ENCODE measurements at places on chromosomes 12 and 14.

- no peak for DNase-seq
Observed at GRCh38 chr14:35678403-35679028, 130.6 kb downstream of the RALGAPA1 start.

- no peak for DNase-seq
Observed at GRCh38 chr14:32480337-32480736, 151.2 kb downstream of the AKAP6 start.

- DNase-seq = no peak
Observed at GRCh38 chr12:77122236-77122635, 56.9 kb upstream of the E2F7 start.

GRCh38 chr12:119589097-119589496, 4.5 kb upstream of the TMEM233 start:
- no peak for DNase-seq

DNA sequence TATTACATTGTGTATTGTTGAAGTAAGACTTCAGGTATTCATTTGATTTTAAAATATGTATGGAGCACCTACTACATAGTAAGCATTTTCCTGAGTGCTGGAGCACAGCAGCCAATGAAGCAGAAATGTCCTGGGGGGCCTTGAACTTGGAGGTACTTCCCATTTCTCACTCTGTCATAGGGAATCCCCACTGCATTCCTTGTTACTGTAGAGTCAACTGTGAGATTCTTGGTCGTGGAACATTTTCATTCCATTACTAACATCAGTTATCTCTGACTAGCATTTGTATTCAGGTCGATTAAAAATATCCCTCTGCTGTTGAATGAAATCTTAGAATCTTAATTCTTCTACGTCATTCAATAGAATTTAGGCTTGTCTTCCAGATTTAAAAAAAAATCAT, 66.7 kb downstream of the PDE3A start:
- no peak for DNase-seq

DNA sequence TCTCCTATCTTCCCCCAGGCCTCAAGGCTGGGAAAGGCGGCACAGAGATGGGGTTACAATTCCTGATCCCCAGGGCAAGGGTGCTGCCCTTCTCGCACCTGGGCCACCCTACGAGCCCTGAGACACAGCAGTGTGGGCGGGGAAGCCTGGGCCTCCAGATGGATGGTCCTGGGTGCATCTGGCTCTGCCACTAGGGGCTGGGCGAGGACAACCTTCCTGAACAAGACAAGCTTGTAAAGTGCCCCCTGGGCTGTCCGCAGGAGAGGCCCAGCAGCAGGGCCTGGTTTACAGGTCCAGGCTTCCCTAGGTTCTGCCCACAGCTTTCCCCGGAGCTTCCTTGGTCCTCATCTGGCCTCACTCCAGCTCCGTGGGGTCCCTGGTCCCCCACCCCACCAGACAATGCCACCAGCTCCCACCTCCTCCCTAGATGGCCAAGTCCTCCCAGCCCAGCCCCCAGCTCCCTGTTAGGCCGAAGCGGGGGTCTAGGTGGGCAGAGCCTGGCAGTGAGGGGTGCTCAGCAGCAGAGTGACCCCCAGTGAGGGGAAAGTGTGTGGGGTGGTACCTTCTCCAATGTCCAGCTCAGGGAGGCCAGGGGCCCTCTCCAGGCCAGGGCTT, 8.9 kb downstream of the ARL6IP4 start:
- DNase-seq = no peak

- DNase-seq = no peak
Observed at GRCh38 chr12:76871742-76872141, 7.1 kb downstream of the CSRP2 start.

DNA sequence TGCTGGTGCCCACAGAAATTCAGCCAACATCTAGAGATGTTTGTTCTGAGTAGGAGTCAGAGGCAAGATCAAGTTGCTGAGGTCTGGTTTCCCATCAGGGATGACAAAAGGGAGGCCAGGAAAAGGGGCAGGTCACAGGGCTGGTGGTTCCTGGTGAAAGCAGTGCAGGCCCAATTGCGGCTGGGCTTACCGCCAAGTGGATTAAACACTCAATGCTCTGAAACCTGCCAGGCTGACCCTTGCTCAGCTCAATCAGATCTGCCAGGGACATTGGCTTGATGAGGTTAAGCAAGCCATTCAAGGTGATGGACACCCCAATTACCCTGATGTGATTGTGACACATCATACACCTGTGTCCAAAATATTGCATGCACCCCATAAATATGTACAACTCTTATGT, 5.5 kb upstream of the OAS1 start:
- no peak for DNase-seq
